ENCODE measurements at places on chromosomes 7 and 10. TPM values are rescaled to one million over a fixed set of nuclear protein-coding genes. Genes with fewer than 3 reads are reported as not detected.
A peak's percentile ranks its signal among the peaks of the same experiment; 100 is the strongest.

The LFNG gene
- 28.6 TPM for polyA plus RNA-seq

The SNCG gene
- 32.8 TPM for polyA plus RNA-seq

The HKDC1 gene
- 4.6 TPM for polyA plus RNA-seq

The C10orf67 gene
- polyA plus RNA-seq: 1.1 TPM

The MRLN gene
- polyA plus RNA-seq: 0.75 TPM

The VIPR2 gene
- 0.91 TPM for polyA plus RNA-seq

The SLC39A12 gene
- polyA plus RNA-seq: 0.26 TPM

The OR6B1 gene
- polyA plus RNA-seq: not detected

The ELFN1 gene
- polyA plus RNA-seq: 1.4 TPM

The NUTM2B gene
- 1.7 TPM for polyA plus RNA-seq

The NKX2-3 gene
- polyA plus RNA-seq: not detected

The HTR5A gene
- polyA plus RNA-seq: not detected

- no peak for DNase-seq
Observed at GRCh38 chr7:130865408-130866236, 131.6 kb upstream of the KLF14 start.

GRCh38 chr10:13316635-13317311 is 16.9 kb upstream of the PHYH start:
- DNase-seq: no peak

- DNase-seq: no peak
Observed at GRCh38 chr7:15378494-15379145, 183.2 kb downstream of the AGMO start.

DNA sequence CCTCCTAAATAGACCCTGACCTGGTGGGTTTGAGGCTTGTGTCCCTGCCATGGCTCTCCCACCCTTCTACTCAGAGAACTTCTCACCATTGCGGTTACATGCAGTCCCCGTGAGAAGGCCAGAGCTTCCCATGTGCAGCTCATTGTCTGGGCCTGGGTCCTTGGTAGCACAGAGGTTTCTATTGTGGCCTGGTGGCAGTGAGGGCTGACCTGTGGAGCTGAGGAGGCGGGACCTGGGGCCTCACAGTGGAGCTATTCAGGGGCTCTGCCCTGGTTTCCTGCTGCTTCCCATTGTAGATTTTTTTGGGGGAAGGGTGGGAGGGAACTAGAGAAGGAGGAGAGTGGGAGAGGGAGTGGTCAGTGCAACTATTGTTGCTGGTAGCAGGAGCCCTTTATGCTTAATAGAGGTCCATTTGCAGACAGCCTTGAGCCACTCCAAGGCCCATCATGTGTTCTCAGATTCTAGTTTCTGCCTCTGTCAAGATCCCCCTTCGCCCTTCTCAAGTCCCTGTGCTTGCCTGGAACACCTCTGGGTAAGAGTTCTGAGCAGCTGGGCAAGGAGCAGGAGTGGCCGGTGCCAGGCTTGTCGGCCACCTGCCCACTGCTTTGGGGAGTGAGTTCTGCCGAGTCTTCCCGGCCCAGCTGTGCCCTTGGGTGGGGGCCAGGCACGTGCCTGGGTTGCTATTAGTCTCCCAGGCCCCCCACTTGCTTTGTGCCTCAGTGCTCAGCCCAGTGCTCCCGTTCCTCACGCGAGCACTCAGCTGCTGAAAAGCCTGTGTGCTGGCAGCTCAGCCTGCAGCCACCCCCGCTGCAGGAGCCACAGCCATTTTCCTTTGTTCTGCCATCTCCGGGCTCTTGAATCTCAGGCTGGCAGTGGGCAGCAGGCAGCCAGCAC is 10.7 kb downstream of the TSPAN14 start:
- peak; percentile 57 for DNase-seq

DNA sequence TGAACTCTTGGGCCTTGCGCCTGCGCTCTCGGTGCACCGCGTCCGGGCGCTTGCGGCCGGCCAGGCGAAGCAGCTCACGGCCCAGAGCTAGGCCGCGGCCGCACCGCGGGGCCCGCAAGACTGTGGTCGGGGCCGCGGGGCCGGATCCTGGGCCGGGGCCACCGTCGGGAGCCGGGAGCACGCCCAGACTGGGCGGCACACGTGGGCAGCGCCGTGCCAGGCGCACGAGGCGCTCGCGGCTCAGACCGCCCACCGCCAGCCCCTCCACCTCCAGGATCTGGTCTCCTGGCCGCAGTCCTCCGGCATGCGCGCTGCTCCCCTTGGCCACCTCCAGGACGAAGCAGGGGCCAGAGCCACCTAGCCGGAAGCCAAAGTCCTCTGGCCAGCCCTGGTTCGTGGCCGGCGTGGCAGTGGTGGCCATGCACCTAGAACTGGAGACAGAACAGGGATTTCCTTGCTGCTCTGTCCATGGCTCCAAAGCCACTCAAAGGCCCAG is at the start of gene GRID2IP:
TSS of gene GRID2IP (minus strand) at position 446 of the 496 bp plus-strand sequence. CDS start at position 421, 25 bp downstream.
- DNase-seq: no peak

DNA sequence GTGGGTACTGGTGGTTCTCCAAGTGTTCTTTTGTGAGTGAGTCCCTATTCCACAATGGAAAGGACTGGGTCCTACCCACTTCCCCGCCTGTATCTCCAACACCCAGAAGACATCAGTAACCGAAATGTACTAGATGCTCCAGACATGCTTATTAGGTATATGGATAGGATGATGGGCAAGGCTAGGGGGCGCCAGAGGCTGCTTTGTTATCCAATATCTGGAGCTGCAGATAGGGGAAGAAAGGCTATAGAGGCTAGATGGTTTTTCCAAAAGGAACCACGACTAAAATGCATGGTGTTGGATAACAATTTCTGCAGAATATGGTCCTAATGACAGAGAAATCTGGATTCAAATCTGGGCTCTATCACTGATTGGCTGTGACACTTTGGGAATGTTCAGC is 56.2 kb upstream of the TM9SF3 start:
- peak; percentile 47 for DNase-seq

DNA sequence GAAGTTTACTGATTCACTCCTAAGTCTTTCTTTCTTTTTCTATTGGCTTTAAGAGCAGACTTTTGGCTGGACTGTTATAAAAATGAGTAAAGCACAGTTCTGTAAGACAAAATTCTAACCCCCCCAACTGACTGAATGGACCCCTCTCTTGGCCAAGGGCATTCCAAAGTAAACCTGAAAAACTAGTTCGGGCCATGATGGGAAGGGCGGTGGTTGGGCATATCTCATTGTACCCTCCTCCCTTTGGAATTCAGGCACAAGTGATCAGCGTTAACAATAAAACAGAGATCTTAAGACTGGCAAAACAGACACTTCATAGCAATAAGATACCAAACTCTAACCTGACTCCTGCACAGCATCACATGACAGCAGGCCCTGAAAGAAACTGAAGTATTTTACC is 6.1 kb upstream of the KIF20B start:
- no peak for DNase-seq

- DNase-seq: no peak
Observed at GRCh38 chr10:74439213-74439612, 288.2 kb downstream of the ADK start.

- peak; percentile 68 for DNase-seq
Observed at GRCh38 chr7:152759949-152760853, 649 bp downstream of the ACTR3B start.

DNA sequence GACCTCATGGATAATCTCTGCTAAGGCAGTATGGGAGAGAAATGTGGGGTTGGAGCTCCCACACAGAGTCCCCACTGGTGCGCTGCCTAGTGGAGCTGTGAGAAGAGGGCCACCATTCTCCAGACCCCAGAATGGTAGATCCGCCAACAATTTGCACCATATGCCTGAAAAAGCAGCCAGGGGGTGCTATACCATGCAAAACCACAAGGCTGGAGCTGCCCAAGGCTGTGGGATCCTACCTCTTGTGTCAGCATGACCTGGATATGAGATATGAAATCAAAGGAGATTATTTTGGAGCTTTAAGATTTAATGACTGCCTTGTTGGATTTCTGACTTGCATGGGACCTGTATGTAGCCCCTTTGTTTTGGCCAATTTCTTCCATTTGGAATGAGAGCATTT is 27.0 kb upstream of the SAMD9L start:
- no peak for DNase-seq

GRCh38 chr7:85498031-85498430 is 311.2 kb upstream of the SEMA3D start:
- DNase-seq: peak; percentile 95

- DNase-seq: no peak
Observed at GRCh38 chr7:12814107-12814506, 126.7 kb downstream of the ARL4A start.

DNA sequence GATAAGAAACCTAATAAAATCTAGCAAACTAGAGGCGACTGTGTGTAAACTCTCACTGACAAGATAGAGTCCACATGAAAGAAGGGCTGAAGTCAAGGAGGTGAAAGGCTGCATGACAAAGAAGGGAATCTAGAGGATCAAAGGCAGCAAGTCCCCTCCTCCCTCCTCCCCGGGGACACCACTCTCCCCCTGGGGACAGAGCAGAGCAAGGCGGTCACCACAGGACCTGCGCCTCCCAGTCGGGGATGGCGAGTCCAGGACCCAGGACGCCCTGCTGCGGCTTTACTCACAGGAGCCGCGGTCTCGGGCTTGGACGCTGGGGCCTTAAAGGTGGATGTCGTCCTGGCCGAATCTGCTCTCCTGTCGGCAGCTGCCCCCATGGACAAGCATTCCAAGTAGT is 22.4 kb downstream of the BRI3 start:
- DNase-seq: no peak

- no peak for DNase-seq
Observed at GRCh38 chr10:79182781-79183467, 114.2 kb downstream of the ZMIZ1 start.

DNA sequence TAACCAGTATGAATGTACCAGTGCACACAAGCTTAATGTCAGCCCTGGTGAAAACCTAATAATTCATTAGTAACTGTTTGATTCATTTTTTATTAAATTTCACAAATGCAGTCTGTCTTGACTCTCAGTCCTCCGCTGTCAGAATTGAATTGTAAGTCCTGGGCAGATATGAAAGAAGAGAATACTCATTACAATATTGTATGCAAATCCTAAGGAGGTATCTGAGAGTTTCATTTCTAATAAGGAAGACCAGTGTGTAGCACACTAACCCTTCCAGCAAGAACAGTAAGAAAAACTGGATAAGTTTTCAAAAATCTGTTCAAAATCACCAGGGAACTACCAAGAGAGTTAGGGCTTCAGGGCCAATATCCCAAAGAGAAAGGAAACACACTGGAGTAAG is 652.1 kb downstream of the SUGCT start:
- DNase-seq: no peak

GRCh38 chr10:69483963-69484362 is 32.7 kb downstream of the TSPAN15 start:
- no peak for DNase-seq

DNA sequence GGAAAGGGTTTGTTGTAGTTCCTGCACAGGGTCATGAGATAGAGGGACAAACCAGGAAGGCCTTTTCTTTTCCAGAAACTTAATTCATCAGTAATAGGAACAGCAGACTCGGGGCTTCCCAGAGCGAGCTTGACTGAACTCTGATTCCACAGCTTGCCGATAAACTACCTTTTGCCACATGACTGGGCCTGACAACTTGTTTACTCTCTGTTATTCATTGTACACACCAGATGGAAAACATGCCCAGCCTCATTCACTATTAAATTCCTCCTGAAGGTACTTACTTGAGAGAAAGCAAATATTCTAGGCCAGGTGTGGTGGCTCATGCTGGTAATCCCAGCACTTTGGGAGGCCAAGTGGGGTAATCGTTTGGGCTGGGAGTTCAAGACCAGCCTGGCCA is 77.1 kb upstream of the FGFR2 start:
- no peak for DNase-seq

- no peak for DNase-seq
Observed at GRCh38 chr10:51462076-51462779, 237.2 kb downstream of the CSTF2T start.

GRCh38 chr10:100705139-100705538 is 40.2 kb upstream of the PAX2 start:
- no peak for DNase-seq

GRCh38 chr7:16822029-16822428 is 17.2 kb upstream of the AGR2 start:
- no peak for DNase-seq

- no peak for DNase-seq
Observed at GRCh38 chr7:2416063-2416462, 12.7 kb downstream of the CHST12 start.

- DNase-seq: no peak
Observed at GRCh38 chr7:117259615-117260014, 63.2 kb downstream of the WNT2 start.

DNA sequence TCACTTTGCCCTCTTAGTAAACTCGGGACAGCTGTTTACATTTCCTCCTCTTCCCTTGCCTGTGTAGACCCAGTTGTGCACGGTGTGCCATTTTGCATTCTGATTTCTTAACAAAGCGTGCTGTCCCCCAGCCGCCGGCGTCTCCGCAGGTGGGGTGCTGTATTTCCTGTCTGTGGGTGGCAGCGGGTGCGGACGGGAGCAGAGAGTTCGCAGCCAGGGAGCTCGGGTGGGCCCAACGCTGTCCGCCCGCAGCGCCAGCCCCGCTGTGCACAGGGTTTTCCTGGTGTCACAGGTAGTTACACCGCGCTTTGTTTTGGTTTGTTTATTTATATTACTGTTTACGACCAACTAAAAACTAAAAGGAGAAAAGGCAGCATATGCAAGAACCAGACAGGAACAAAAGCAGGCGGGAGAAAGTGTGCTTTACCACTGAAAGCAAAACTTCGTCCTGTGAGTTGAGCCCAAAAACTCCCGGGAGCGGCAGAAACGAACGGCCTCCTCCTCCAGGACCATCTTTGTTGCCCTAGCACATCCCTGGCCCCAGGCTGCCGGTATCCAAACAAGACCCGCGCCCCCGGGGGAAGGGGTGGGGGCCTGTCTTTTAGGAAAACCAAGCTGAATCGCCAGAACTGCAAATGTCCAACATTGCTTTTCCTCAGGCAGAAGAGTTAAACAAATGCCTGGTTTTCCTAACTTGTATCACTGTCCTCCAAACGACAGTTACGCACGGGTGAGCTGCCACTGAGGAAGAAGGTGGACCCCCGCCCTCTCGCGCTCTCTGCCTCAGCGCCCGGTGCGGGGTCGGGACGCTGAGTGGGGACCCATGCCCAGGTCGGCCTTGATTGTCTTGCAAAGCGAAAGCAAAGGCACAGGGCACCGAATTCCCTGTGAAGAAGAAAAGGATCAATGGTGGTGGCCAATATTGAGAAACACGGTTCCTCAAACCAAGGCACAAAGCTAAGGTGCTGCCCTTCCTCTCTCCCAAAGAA is 45.9 kb upstream of the DRGX start:
- peak; percentile 15 for DNase-seq

GRCh38 chr10:78255796-78256638 is 222.4 kb downstream of the RPS24 start:
- peak; percentile 59 for DNase-seq
